Mammary epithelial cell (primary cell): ENCODE measurements at places on chromosomes 12 and 14.

DNA sequence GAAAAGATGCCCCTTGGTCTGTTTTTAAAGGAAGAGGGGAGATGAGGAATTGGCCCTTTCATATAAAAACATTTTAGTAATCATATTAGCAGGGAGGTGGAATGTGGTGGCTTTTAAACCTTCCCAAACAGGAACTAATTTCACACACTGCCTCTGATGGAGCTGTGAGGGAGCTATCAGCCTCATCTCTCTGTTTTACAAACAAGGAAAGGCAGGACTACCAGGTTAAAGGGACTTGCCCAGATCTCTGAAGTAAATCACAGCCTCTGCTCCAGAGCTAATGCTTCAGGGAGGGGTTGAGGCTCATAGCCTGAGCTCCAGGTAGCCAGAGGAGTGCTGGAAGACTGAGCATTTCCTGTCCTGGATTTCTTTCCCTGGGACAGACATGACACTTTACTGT is 1.1 kb upstream of the BMP4 start:
- no peak for DNase-seq

GRCh38 chr12:44930972-44931600 is 55.0 kb upstream of the NELL2 start:
- DNase-seq: peak; percentile 47

DNA sequence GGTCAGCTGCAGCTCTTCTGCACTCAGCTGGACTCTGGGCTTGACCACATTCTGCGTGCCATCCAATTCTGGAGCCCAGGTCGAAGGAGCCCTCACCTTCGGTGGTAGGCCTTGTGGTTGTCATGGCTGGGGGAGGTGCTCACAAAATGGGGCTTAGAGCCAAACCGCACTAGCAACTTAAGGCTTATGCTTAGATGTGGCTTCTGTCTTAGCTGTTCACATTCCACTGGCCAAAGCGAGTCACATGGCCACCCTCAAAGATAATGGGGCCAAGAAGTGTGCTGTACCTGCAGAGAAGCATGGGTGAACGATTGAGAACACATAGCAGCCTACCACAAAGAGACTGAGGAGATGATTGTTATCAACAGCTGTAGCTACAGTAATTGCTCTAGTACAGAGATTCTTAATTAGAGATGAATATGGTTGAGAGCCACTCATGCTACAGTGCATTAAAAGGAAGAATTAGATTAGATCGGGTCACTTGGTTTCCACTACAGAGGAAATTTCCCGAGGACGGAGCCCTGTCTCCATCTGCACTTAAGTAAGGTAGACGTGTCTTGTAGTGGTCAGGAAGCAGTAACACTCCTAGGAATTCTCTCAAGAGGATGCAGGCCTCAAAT is 334.6 kb upstream of the FKBP4 start:
- no peak for DNase-seq

GRCh38 chr12:49554266-49554665 is 13.7 kb downstream of the MCRS1 start:
- no peak for DNase-seq

GRCh38 chr12:120265473-120266179 is at the start of gene PXN:
PXN (minus strand) TSS chr12:120265730; CDS start chr12:120265629, 101 bp downstream.
- peak; percentile 63 for DNase-seq

DNA sequence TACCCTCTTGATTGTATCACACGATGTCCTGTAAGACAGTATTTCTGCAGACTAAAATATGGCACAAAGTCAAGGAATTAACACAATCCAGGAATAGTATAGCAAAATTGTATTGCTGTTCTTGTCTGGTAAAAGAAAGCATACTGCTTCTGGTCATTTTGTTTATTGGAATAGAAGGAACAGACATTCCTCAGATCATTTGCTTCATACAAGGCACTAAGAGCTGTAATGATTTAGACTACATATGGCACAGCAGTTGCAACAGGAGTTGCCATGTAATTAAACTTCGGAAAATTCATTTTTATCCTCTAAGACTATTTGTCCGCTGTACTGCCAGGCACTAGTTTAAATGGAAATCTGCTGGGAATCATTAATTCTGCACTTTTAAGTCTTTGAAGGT is 7.6 kb upstream of the KERA start:
- no peak for DNase-seq

DNA sequence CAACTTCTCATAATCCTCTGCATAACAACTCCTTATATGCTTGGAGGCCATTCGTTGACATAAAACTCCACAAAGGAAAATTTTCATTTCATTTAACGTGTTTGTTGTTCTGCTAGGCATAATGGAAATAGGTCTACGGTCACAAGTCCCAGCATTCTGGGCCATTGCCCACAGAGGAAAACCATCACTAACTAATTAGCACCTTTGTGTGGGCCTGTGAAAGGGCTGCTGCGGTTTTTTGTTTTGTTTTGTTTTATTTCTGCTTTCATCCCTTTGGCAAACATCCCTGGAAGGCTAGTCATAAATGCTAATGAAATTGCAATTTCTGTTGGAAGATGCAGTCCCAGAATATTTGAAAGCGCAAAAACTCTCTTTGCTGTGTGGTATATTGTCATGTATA is 180.3 kb downstream of the RMST start:
- DNase-seq: no peak

DNA sequence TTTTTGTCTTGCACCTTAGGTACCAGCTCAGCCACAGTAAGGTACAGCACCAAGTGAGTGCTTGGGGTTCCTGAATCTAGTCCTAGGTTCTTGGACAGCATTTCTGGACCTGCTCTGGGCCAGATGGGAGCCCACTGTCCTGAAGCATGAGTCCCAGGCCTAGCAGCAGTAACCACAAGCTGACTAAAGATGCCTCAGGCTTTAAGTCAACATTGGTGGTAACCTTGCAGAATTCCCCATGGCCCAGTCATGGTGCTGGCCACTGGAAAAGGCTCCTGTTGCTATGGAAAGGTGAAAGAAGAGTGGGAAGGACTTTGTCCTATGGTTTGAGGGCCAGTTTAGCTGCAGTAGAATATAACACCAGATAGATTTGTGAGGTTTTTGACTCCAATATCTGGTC is 86.9 kb upstream of the CLEC14A start:
- no peak for DNase-seq

DNA sequence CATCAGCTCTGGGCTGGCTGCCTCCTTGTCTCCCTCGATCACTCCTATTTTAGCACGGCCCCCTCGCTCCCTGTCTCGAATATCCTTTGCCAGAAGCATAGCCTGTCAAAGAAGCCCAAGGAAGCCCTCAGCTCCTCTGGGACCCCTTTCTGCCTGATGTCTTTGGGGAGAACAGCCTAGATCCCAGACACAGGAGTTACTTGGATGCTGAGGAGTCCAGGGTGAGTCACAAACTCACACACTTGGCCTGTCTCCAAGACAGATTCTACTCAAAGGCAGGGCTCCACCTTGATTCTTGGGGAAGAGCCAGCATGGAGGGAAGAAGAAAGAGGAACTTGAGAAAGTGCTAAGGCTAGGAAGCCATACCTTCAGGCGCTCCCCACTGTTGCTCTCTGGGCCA is 8.1 kb downstream of the AVIL start:
- peak; percentile 86 for DNase-seq

- no peak for DNase-seq
Observed at GRCh38 chr12:21265932-21266331, 68.8 kb downstream of the SLCO1A2 start.

- no peak for DNase-seq
Observed at GRCh38 chr14:100856056-100856950, 30.4 kb downstream of the MEG3 start.

DNA sequence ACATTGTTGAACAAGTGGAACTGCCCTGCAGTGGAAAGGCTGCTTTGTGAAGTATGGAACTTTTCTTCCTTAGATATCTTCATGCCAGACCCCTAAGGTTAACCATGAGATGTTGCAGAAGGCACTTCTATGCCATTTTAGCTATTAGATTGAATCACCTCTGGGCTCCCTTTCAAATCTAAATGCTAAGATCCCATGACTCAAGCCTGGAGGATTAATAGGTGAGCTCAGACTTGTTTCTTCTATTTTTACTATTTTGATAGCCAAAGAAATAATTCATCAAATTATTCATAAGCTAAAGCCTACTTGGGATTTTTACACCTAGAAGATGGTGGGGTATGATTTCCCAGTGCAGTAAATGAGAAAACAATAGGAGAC is 64.3 kb downstream of the DAD1 start:
- DNase-seq: peak; percentile 26

DNA sequence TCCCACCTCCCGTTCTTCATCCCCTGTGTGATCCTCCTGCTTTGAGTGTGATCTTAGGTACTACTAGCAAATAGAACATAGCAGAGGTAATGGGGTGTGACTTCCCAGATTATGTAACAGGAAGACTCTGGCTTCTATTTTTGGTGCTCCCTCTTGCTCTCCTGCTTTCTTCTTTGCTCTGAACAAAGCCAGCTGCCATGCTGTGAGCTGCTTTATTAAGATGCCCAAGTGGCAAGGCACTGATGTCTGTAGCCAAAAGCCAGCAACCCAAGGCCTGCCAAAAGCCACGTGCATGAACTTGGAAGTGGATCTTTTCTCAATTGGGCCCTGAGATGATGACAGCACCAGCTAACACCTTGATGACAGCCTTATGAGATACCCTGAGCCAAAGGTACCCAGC is 5.8 kb upstream of the MFAP5 start:
- no peak for DNase-seq

GRCh38 chr12:75507086-75507485 is 4.3 kb downstream of the KRR1 start:
- DNase-seq: no peak

DNA sequence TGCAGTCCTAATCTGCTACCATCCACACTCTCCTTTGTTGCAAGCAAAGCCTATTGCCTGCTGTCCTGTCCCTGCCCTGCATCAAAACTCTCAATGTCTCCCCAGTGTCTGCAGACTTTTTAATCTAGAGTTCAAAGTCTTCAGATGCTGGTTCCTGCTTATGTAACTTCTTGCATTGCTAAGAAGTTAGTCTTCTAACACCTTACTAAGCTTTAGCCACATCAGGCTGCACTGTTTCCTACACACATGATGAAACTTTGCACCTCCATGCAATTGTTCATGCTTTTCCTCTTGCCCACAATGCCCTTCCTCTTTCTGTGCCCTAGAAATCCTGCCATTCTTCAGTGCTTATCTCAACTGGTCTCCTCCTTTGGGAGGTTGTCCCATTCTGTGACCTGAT is 16.2 kb upstream of the DICER1 start:
- DNase-seq: no peak
